Kidney (tissue), 22 donors: ENCODE measurements at places on chromosomes 12 and 14.

- peak; percentile 34 for DNase-seq
These were observed 1.9 kb downstream of the TRIM9 start for GRCh38 chr14:51092965-51093364.

DNA sequence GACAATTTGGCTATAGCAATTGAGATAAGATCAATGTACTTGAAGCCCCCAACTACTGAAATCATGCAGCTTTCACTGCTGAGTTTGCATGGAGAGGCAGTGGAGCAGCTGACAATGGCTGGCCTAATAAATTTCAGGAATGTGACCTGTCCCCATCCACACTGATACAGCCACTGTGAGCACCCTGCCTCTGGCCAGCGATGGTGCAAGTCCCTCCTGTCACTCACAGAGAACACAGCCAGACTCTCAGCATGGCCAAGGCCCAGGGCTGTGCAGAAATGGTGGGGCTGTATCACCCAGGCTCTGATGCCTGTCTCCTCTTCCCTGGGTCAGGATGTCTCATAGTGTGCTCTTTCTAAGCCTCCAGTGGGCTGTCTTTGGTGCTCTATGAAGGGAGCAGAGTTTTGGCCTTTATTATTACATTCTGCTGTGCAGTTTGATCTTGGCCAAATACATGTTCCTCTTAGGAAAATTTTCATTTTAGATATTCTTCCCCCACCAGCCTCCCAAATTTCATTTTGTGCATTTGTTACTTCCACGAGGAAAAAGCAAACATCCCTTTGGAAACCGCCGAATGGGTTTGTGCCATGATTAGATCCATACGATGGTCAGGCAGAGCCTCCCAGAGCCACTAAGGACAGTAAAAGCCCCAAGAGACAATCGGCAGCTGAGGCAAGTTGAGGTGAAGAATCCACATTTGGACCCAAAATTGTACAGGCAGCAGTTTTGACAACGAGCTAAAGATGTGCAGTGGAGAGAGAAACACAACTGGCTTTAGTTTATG, 85.1 kb upstream of the WSCD2 start:
- DNase-seq = no peak

- no peak for DNase-seq
These were observed 670.3 kb upstream of the TBX3 start for GRCh38 chr12:115354007-115354890.

GRCh38 chr14:28102814-28103213, 663.8 kb upstream of the FOXG1 start:
- DNase-seq = no peak

DNA sequence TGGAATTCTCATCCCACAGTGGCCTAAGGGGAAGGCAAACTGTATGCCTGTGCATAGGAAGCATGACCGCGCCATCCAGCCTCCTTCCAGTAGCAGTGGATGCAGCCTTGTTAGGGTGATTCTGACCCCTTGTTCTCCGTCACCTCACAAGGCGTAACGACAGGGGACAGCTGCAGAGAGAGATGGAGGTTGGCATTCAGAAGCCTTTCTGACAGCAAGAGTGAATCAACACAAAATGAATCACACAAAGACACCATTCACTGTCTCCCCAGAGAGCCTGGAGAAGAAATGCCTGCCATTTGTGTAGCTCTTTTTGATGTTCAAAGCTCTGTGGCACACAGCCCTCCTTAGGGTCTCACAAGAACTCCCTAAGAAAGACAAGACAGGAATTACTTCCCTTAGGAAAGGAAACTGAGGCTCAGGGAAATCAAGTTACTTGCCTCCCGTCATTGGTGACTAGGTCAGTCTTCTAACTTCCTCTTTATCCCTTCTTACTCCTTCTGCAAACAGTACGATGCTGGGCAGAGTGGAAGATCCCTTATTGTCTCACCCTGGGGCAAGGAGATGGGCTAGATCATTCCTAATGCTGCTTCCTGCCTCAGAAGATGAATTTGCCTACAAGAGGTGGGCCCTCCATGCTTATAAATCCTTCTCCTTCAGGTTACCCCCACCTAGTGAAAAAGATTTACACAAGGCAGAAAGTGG, 280.9 kb downstream of the CACNA1C start:
- DNase-seq = no peak

GRCh38 chr12:86772696-86773095, 516.5 kb upstream of the MGAT4C start:
- DNase-seq = no peak

DNA sequence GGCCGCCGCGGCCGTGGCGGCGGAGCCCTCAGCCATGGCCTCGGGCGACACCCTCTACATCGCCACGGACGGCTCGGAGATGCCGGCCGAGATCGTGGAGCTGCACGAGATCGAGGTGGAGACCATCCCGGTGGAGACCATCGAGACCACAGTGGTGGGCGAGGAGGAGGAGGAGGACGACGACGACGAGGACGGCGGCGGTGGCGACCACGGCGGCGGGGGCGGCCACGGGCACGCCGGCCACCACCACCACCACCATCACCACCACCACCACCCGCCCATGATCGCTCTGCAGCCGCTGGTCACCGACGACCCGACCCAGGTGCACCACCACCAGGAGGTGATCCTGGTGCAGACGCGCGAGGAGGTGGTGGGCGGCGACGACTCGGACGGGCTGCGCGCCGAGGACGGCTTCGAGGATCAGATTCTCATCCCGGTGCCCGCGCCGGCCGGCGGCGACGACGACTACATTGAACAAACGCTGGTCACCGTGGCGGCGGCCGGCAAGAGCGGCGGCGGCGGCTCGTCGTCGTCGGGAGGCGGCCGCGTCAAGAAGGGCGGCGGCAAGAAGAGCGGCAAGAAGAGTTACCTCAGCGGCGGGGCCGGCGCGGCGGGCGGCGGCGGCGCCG, 381 bp downstream of the YY1 start:
- peak; percentile 78 for DNase-seq

- no peak for DNase-seq
These were observed 49.7 kb downstream of the TRMT5 start for GRCh38 chr14:60931218-60931617.

DNA sequence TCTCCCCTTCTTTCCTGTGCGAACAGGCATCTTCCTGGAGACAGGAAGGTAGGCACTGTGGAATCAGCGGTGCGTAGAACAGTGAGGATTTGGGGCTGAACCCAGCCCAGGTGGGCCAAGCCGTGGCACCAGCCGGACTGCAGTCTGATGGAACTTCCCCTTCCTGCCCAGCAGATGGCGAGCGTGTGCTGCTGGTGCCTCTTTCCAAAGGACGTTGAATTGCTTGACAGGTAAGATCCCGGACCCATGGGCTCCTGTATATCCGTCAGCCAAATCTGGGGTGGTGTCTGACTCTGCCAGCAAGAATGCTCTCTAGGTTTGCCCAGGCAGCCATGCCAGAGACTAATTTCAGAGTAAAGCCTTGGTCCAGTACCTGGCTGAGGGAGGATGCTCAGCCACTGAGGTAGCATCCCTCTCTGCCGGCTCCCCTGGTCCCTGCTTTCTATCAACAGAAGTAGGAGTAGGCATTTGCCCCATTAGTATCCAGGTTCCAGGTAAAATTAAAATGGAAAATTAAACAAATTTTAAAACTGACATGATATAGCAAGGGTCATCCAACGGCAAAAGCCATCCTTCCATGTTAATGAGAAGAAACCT, 21.1 kb upstream of the KCNA5 start:
- DNase-seq = peak; percentile 64

DNA sequence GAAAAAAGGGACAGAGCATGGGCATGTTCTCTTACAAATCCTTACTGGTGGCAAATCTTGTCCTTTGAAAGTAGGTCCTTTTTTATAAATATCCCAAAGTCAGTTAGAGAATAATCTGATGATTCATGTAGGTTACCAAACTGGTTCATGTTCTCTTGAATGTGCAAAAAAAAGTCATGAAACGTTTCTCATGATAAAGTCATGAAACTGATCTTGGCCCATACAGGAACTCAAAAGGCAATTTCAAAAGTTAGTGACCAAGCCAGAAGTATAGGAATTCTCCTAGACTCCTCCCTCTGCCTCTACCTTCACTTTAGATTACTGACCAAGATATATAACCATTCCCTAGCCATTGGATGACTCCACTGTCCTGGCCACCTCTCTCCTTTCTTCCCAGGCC, 27.3 kb upstream of the SPTSSA start:
- no peak for DNase-seq

DNA sequence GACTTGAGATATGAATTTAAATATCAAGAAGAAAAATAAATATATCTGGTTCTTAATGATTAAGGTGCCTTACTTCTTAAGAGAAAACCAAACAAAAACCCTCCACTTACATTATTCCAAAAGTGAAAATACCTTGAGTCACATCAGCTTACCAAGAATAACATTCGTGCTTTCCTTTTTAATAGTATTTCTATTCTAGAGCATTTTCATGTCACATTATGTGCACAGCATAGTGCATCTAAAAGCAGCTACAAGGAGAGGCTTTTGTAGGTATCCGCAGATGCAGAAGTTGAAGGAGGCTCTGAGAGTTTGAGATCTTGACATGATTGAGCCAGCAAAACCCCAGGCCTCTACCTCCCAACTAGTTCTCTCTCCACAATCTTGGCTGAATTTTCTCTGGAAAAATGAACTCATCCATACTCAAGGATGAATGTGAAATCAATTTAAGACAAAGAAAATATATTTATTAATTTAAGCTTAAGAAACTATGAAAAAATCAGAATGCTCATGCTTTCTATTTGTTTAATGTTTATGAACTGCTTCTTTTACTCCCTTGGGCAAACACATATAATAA, 275.0 kb downstream of the AKAP6 start:
- no peak for DNase-seq

- no peak for DNase-seq
These were observed 170.4 kb upstream of the FLRT2 start for GRCh38 chr14:85359505-85359904.

- peak; percentile 28 for DNase-seq
These were observed 141.9 kb downstream of the KIF26A start for GRCh38 chr14:104280085-104280901.

- DNase-seq = peak; percentile 82
These were observed 32.5 kb downstream of the MMP17 start for GRCh38 chr12:131860472-131861260.

DNA sequence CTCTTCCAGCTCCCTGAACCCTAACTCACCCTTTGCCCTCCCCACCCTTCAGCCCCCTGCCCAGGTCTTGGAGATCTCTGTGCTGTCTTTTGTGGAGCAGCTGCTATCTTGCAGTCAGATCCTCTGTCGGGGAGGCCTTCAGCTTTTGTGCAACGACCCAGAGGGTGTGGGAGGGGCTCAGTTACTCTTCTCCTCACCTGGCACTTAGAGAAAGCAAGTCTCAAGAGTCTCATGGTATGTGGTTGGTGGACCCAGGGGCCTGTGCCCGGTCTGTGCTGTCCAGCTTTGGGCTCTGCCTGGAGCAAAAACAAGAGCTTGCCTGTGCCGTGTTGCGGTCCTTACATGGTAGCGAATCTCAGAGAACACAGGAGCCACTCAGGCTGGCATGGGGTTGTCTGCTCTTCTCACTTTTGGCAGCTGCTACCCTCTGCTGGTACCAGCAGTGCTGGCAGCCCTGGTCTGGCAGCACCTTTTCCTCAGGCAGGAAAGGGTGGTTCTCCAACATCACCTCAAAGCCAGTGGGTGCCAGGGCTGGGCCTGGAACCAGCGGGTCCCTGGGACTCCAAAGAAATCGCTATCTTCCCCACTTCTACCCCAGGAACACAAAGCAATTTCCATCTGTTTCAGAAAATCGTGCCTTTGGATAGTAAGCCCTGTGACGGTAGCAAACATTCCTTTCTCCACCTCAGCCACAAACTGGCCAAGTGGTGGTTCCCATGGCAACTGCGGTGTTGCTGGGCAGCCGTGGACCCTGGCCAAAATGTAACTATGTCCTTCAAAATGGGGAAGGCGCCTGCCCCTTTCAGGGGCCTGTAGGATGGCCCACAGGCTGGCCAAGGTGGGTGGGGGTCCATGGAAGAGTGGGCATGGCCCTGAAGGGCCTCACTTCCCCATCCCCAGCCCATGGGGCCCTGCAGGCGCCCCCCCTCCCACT, 90.0 kb downstream of the RIN3 start:
- DNase-seq = no peak

DNA sequence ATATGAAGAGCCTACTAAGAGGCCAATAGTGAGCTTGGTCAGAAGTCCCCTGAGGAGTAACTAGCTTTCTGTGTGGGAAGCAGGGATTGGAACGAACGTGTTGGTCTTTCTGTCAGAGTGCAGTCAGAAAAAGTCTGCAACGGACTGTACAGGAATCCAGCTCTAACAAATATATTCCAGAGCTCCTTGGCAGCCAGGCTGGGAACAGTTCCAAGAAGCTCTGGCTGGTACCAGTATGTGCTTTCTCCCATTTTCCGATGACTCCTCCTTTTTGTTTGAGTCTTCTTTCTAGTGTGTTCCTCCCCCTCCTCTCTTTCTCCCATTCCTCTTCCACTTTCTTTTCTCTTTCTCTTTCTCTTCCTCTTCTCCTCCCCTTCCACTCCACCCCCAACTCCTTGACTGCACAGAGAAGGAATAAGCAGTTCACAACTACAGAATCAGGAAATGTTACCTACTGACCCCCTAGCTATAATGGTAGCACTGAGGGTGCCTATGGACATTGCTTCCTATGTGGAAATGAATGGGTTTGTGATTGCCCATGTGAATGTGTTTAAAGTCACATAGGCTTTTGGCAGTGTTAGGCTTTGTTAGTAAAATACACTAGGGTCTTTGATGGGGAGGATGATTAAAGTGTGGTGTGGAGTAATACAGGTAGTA, 59.9 kb downstream of the TTLL5 start:
- DNase-seq = peak; percentile 77

DNA sequence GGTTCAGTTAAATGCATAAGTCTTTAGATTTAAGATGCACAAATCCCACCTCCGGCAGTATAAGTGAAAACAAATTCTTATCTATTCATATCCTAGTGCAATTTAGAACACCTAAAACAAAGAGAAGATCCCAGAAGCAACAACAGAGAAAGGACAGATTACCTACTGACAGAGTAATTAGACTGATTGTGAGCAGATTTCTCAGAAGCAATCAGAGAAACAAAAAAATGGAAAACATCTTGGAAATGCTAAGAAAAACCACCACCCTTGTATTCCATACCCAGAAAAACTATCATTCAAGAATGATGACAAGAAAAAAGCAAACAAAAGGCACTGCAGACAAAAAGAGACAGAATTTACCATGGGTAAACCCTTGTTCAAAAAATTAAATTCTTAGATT, 47.6 kb upstream of the SELPLG start:
- DNase-seq = no peak

GRCh38 chr14:65296402-65296801, 116.1 kb upstream of the FUT8 start:
- no peak for DNase-seq

GRCh38 chr12:41881891-41882805, 262.5 kb downstream of the GXYLT1 start:
- no peak for DNase-seq

- no peak for DNase-seq
These were observed 131.0 kb upstream of the NCOR2 start for GRCh38 chr12:124698211-124698997.

DNA sequence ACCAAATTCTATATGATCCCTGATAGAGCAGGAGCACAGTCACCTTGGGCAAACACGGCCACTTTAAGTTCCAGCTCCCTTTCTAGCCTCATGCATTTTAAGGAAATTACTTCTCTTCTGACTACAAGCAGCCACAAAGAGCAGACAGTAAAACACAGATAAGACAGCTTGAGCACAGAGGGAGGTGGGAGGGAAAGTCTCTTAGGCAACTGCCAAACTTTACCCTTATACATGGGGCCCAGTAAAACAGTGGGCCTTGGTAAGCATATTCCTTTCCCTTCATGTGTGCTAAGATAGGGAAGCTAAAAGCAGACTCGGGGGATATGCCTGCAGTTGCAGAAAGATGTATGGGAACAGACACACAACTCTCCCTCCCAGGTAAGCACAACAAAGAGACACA, 235.9 kb downstream of the CPNE8 start:
- DNase-seq = no peak

- peak; percentile 87 for DNase-seq
These were observed 162.6 kb downstream of the MYRFL start for GRCh38 chr12:69987579-69988091.
